IPS-NIHi11 (cell line): ENCODE measurements at places on chromosomes 2 and 18.

- DNase-seq, result no peak
Measured at GRCh38 chr2:109435901-109436598, 177.7 kb downstream of the SEPTIN10 start.

DNA sequence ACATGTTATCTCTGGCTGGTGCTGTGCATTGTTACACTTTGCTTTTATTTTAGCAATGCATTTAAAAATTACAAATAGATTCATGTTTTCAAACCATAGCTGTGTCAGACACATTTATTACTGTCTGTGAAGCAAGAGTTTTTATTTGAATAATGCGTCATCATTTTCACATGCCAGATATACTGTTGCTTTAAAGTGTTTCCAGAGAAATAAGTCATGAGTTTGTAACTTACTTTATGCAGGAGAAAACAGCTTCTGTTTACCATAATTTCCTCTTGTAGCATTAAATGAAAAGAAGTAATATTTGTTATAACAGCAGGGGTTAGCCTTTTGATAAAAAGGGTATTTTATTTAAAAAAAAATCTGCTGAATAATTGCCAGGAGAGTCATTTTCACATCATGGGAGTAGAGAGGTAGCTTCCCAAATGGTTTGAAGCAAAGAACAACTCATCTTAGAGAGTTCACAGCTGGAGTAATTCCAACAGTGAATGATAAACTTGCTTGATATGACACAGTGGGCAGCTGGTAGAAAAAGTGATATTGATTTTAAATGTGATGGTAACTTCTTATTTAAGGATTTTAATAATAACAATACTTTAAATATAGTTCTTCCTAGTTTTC, 1274.5 kb upstream of the CRIM1 start:
- DNase-seq, result no peak

DNA sequence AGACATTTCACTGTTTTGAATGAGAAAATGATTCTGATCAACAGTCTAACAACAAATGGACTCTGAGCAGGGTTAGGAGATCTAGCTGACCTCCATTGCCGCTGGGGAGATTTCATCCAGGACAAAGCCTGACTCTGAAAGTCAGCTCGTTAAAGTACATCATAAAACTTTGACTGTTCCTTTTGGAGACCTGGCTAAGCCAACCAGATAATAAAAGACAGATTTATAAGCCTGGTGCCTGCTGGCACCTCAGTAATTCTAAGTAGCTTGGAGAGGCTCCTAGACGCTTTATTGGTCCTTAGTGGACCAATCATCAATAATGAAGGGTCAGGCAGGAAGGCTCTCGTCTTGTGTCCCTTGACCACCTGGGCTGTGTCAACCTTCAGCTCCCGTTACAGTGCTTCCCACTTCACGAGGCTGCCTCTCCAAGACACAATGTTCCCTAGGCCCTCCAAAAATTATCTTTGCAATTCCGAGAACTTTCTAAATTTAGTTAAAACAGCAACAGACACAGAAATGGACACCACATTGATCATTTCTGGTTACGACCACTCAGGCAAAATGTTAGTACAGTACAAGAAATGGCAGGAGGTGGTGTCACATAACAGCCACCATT, 47.9 kb upstream of the PMAIP1 start:
- no peak for DNase-seq

- DNase-seq, result no peak
Measured at GRCh38 chr2:20476481-20476880, 29.6 kb downstream of the RHOB start.

- no peak for DNase-seq
Measured at GRCh38 chr2:44531289-44531688, 169.5 kb downstream of the CAMKMT start.

DNA sequence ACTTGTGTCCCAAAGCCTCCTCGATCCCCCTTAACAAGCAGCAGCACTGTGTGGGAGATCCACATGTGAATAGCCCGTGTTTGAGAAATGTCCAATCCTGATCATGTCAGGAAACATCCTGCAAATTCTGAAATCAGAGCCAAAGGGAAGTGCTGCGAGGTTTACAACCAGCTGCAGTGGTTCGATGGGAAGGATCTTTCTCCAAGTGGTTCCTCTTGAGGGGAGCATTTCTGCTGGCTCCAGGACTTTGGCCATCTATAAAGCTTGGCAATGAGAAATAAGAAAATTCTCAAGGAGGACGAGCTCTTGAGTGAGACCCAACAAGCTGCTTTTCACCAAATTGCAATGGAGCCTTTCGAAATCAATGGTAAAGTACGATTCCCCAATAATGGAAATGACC, at the start of gene MARCO:
TSS of gene MARCO (plus strand) at position 164 of the 400 bp plus-strand sequence. CDS start at position 271, 107 bp downstream.
- no peak for DNase-seq

GRCh38 chr2:22887426-22887825, 497.6 kb upstream of the KLHL29 start:
- no peak for DNase-seq

DNA sequence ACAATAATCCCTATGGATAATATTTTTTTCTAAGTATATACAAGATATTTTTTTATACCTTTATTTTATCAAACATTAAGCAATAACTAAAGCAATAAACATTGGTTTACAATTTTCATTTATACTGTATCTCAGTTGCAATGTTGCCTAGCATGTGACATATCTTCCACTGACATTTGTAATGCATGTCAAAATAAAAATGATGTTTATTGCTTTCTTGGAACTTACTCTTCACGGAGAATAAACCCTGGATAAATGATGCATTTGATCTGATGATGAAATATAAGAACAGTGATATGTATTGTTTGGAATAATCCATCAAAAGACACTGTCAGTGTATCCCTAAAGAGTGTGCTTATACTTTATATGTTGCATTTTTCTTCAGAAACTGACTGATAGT, 135.7 kb downstream of the SPAG16 start:
- no peak for DNase-seq

DNA sequence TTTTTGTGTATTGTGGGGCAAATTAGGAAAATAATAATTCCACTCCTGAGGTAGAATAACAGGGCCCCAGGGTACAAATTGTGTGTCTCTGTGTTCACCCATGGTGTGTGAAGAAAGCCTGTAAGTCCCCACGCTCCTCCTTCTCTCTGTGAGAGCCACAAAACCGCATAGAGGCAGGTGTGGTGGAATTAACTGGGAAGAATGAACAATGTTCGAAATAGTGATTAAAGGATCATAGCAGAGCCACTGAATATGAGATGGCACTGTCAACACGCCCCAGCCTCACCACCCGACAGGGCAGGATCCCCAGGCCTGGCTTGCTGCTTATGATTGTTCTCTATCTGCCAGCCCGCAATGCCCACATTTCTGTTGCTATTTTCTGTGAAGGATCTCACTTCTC, 14.1 kb downstream of the IL1RN start:
- DNase-seq, result no peak

DNA sequence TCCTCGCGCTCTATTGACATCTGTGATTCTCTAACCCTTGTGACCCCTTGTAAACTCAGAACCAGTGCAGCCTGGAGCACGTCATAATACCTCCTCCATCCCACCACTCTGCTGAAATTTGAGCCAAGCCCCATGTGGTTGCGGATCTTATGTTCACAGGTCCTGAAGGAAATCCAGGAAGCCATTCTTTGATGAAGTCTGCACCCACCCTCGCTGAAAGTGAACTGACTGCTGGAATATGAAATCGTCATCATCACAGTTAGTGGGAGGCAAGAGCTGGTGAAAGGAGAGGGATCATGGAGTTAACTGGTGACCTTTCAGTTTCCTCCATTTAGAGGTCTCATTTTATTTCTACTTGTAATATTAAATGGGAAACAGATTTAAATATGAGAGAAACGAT, 21.6 kb downstream of the ZEB2 start:
- no peak for DNase-seq
